ENCODE measurements at places on chromosomes 6 and 20.

GRCh38 chr6:142470421-142470820 lies 168.6 kb downstream of the ADGRG6 start:
- no peak for DNase-seq

DNA sequence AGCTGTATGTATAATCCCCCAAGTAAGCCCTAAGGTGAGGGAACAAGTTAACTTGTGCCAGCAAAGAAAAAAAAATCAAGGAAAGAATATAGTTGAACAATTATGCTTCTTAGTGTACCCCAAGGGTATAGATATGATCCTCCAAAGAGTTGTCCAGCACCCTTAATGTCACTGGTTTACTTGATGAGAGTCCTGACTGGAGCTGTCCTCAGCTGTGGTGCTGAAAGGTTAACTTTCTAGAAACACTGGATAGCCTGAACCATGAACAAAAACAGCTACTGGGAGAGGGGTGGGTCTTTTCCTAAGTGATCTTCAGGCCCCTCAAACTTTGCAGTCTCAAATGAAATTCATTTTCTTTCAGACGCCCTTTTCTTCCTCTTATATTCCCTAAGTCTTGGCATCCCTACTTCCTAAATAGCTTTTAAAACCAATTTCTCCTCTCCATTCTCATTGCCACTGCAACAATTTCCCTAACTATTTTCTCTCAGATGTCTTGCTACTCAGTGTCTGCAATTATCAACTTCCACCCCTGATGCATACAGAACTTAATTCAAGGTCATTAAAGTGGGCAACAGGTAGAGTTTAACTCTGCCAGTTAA lies 83.5 kb upstream of the PROKR2 start:
- no peak for DNase-seq

GRCh38 chr6:40312213-40313015 lies 274.8 kb downstream of the LRFN2 start:
- DNase-seq, result no peak

- no peak for DNase-seq
These were observed 223.9 kb downstream of the TSHZ2 start for GRCh38 chr20:53195876-53196610.

DNA sequence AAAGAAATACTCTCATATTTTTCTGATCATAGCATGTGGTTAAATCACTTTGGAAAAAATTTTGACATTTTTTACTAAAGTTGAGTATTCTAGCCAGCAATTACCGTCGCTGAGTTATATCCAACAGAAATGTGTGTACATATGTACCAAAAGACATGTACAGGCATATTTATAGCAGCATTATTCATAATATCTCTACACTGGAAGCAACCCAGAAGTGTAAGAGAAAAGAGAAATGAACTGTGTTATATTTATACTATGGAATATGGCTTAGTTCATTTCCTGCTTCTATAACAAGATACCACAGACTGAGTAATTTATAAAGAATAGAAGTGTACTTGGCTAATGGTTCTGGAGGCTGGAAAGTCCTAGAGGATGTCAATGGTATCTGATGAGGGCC lies 474.0 kb upstream of the GJE1 start:
- no peak for DNase-seq
